ENCODE measurements at places on chromosomes 1 and 21.

DNA sequence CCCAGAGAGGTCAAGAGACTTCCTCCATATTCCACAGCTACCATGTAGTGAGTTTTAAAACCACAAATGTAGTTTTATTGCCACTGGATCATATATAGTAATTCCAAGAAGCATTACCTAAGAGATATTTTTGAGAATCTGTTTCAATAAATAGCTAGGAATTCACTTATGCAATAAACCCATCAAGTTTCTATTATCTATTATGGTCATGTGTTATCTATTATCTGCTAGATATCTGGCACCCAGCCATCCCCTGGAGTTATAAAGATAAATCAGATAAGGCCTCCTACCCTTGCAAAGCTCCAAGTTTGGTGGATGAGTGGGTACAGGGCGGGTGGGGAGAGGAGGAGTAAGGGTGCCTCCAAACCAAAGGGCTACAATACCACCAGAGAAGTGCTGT is 10.3 kb upstream of the VWA5B1 start:
- no peak for DNase-seq

GRCh38 chr1:31669433-31669785 is 24.7 kb upstream of the PEF1 start:
- no peak for DNase-seq

DNA sequence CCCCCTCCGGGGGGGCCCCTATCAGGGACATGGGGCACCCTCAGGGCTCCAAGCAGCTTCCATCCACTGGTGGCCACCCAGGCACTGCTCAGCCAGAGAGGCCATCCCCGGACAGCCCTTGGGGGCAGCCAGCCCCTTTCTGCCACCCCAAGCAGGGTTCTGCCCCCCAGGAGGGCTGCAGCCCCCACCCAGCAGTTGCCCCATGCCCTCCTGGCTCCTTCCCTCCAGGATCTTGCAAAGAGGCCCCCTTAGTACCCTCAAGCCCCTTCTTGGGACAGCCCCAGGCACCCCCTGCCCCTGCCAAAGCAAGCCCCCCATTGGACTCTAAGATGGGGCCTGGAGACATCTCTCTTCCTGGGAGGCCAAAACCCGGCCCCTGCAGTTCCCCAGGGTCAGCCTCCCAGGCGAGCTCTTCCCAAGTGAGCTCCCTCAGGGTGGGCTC is 34.9 kb downstream of the TRIM11 start:
- DNase-seq = no peak

GRCh38 chr1:48115835-48116234 is 106.7 kb upstream of the SLC5A9 start:
- no peak for DNase-seq

- DNase-seq = no peak
Observed at GRCh38 chr1:99657213-99658030, 11.5 kb downstream of the PALMD start.

DNA sequence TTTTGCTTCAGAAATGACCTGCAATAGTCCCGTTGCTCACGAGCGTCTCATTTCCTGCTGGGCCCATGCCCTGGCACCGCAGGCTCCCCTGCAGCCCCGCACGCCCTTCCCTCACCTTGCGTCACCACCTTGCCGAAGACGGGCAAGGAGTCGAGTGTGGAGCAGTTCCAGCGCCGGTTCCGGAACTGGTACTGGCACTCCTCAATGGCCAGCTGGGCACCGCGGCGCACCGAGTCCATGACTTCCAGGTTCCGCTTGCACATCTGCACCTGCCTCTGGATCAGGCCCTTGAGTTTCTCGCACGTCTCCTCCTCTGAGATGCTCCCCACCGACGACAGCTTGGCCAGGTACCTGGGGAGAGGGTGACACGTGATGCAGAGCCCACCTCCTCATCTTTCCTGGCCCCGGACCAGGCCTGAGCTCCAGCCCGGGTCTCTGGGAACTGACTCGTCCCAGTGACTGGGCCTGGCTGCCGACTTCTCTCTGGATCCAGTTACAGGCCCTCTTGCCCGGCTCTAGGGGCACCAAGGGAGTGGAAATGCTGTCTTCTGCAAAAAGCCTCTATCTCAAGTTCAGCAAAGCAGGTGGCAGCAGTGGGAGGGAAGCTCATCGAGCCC is 13.3 kb downstream of the WNT4 start:
- DNase-seq = no peak

DNA sequence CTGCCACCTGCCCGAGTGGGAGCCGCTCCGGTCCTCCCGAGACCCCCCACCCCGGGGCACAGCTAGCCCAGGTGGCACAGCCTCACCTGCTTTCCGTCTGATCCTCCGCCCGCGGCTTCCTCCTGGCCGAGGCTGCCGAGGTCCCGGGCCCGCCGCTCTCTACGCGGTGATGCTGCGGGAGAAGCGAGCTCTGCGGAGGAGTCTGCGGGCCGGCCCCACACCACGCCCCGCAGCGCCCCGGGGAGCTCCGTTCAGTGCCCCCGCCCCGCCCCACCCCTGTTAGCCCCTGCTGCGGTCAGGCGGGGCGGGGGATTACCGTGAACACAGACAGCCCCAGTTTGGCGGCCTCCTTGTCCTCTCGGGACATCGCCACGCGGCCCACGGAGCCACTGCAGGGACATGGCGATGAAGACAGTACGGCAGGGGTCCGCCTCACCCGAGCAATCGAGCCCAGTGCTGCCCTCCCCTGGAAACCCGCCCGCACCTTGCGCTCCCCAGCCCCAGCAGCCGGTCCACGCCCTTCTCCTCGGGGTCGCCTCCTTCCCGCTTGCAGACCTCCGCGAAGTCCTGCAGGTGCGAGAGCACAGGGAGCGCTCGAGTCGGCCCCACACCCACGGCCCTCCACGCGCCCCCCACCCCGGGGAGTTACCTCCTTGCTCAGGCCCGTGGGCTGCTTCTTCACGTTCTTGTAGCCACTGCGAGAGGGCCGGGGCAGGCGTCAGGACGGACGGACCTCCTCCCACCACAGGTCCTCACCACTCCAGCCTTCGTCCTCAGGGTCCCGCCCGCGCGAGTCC is 933 bp downstream of the C1orf35 start:
- DNase-seq = no peak

- DNase-seq = no peak
Observed at GRCh38 chr1:192809307-192810252, 741 bp downstream of the RGS2 start.

- DNase-seq = no peak
Observed at GRCh38 chr1:147833231-147833860, 69.2 kb upstream of the GJA8 start.

- no peak for DNase-seq
Observed at GRCh38 chr1:243313635-243314536, 58.0 kb downstream of the SDCCAG8 start.

- no peak for DNase-seq
Observed at GRCh38 chr1:204530932-204531331, 14.7 kb downstream of the MDM4 start.

- DNase-seq = no peak
Observed at GRCh38 chr1:82923931-82924330, 1075.0 kb downstream of the TTLL7 start.

GRCh38 chr1:224736619-224737352 is 120.7 kb downstream of the CNIH3 start:
- DNase-seq = no peak

DNA sequence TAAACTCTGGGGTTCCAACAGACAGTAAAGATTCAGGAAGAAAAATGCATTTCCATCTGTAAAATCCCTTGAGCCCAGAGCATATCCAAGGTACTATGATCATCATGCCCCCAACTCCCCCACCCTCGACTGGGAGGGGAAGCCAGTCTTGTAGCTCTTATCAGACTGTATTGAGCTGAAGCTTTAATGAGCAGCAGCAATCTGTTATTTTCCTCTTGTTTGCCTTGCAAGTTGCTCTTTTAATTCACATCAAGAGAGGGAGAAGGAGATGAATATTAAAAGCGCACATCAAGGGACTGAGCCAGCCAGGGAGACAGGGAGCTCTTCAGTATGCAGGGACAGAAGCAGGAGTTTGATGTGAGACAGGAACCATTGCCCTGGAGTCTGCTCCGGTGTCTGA is 52.5 kb upstream of the KCNA3 start:
- DNase-seq = no peak

DNA sequence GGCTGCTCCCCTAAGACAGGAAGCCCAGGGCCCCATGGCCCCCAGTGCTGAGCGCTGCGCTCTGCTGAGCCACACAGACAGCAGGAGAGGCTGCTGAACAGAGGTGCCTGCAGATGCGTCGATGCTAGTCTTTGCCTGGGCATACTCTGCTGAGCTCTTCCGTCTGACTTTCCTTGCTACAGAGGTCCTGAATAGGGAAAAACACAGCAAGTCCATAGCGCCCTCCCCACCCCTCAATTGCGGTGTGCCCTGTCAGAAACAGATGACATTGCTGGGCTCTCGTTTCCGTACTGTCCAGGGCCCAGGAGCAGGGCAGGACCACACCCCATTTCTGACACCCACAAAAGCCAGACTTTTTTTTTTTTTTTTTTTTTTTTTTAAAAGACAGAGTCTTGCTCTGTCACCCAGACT is 252.5 kb downstream of the SDCCAG8 start:
- no peak for DNase-seq

DNA sequence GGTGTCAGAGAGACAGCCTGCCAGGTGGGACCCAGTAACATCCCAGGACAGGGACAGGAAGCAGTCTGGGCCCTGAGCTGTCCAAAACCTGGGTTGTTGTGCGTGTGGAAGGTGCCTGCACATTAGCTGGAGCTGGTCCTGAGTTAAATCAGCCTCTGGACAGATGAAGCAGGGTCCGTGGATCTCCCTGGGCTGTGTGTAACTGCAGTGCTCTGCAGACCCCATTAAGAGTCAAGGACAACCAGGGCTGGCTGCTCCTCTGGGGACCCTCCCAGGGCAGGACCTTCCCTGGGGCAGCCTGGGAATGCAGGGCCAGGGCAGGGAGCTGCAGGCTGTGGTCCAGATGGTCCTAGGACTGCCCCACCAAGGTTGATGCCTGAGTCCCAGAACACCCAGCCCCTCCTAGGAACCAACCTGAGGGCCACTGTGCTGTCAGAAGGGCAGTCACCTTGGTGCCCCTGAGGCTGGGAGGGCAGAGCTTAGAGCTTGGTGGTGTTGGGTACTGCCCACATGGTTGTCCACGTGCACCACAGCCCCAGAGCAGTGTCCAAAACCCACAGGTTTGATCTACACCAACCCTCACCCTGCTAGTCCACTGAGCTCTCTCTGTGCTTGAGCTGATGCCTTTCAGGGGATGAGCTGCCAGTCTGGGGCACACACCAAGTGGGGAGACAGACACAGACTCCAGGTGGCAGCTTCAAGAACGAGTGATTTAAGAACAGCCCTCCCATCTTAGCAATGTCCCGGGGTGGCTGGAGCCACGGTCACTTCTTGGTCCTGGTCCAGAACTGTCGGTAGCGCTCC is 2.9 kb downstream of the MRPL55 start:
- DNase-seq = no peak

DNA sequence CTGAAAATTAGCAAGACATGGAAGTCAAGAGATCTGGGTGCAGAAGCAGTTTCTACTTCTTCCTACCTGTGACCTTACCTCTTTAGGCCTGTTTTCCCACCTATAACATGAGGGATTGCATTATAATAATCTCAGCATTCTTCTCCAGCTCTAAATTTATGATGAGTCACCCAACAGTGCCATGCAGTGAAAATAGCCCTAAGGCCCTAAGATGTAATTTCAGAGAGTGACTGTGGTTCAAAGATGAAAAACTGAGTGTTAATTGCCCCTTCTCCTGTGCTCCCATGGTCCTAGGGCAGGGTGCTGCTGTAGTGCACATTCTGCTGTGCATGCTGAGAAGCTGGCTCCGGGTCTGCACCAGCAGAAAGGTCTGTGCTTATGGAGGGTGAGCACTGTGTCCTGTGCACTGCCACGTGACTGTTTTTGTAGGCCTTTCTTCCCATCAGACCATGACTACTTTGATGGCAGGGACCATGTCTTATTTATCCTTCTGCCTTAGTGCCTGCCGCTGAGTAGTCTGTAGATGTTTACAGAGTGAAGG is 29.7 kb downstream of the JUN start:
- no peak for DNase-seq

GRCh38 chr1:202270871-202271326 is 70.8 kb downstream of the UBE2T start:
- DNase-seq = no peak

DNA sequence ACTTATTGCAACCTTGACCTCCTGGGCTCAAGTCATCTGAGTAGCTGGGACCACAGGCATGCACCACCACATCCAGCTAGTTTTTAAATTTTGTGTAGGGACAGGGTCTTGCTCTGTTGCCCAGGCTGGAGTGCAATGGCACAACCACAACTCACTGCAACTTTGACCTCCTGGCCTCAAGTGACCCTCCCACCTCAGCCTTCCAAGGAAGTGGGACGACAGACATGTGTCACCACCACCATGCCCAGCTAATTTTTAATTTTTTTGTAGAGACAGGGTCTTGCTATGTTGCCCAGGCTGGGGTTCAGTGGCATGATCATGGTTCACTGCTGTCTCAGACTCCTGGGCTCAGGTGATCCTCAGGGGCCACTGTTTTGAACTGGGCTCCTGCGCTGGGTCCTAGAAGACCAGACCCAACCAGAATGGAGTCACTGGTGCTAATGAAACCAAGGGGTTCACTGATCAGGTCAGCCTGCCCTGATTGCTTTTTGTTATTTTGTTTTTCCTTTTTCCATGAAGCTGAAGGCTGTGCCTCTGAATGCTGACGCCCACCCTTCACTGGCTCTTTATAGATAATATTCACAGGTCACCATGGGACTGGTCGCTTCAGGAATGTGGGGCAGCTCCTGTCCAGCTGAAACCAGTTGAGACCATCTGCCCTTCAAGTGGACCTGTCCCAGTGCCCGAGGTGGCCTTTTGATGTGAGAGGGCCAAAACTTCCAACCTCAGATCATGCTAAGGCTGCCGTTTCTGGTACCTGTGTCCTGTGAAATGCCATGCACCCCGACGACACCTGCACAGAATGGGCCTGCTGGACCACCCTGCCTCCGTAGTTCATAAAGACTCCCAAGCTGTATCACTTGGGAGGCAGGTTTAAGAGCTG is 4.9 kb downstream of the TRIM17 start:
- DNase-seq = no peak

DNA sequence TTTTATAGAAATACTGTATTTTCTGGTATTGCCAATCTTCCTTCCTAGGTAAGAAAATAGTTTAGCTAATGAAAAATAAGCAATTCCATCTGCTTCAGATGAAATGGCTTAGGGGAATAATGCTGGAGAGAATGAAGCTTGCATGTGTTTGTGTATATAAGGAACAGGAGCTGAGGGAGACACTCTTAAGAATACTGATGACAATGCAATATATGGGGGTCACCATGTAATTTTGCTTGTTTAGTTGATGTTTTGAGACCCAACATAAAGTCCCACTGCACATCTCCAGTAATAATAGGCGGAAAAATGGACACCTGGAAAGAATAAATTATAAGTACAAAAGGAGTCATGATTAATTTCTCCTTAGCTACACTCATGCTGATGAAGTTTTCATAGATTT is 110.8 kb upstream of the BRINP3 start:
- no peak for DNase-seq

GRCh38 chr1:9561429-9561828 is 22.2 kb downstream of the SLC25A33 start:
- DNase-seq = no peak

All from NK-92 treated with Interleukin-12 subunit alpha and Interleukin-12 subunit beta, amount 100 ng/mL, for 24 hours (cell line).